ENCODE measurements at places on chromosomes 1 and 21.

DNA sequence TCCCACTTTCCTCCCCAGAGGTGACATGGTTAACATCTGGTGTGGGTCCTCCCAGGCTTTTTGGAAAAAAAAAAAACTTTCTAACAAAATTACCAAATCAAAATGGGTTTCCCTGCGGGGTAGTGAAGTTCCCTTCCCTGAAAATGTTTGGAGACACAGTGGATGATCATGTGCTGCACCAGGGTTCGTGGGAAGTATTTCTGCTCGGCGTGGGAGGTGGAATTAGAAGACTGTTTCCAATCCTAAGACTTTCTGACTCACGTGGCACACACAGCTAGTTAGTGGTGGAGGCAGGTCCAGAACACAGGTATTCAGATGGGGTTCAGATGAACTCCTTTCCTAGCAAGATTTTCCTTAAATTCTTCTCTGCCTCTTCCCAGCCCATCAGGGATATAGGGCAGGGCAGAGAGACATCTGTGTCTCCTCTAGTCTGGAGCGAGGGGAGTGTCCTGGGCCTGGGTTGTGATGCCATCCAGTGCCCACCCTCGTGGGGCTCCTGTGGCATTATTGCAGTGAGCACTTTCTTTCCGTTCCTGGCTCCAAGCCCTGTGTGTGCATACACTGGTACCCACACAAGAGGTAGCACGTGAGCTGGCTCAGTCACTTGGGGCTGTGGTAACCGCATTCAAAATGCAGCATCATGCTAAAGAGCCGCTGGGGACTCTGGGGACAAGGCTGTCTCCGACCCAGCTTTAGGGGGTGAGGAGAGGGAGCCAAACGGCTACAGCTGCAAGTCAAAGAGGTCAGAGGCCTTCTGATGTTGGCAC lies 27.5 kb downstream of the KCNC4 start:
- no peak for DNase-seq

DNA sequence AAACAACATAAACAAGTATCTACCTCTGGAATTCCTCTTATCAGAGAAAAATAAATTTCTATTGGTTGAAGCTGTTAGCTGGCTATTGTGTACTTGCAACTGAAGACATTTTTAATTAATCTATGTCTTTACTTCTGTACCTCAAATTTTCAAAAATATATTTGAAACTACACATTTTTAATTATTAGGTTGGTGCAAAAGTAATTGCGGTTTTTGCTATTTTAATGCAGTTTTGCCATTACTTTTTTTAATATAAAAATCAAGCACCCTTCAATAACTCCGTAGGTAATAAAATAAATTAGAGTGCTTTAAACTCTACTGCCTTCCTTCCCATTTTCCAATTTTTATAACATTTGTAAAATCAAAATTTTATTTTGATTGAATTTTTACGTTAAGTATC lies 262.1 kb upstream of the DUSP10 start:
- DNase-seq: no peak

- DNase-seq: no peak
These were observed 9.7 kb downstream of the ALPL start for GRCh38 chr1:21518774-21519455.

GRCh38 chr1:183277821-183278738 lies 92.0 kb downstream of the LAMC2 start:
- no peak for DNase-seq

- no peak for DNase-seq
These were observed 23.0 kb upstream of the SYNC start for GRCh38 chr1:32725615-32725982.

GRCh38 chr1:160354388-160354985 lies 11.3 kb downstream of the NCSTN start:
- no peak for DNase-seq

- DNase-seq: no peak
These were observed 168.0 kb upstream of the NR5A2 start for GRCh38 chr1:199859491-199859933.

GRCh38 chr1:46725736-46726108 lies 6.8 kb upstream of the EFCAB14 start:
- DNase-seq: no peak

Measured in stimulated activated CD8-positive, alpha-beta memory T cell treated with anti-CD3 and anti-CD28 coated beads, Interleukin-4, amount 100 ng/mL, for 1 hour (primary cell).